ENCODE measurements at places on chromosomes 16 and 17.

- no peak for DNase-seq
Measured at GRCh38 chr16:87156195-87156594, 161.0 kb downstream of the C16orf95 start.

- no peak for DNase-seq
Measured at GRCh38 chr17:9531034-9531433, 44.6 kb downstream of the STX8 start.

GRCh38 chr17:76892329-76892728 lies 24.1 kb downstream of the MGAT5B start:
- no peak for DNase-seq

DNA sequence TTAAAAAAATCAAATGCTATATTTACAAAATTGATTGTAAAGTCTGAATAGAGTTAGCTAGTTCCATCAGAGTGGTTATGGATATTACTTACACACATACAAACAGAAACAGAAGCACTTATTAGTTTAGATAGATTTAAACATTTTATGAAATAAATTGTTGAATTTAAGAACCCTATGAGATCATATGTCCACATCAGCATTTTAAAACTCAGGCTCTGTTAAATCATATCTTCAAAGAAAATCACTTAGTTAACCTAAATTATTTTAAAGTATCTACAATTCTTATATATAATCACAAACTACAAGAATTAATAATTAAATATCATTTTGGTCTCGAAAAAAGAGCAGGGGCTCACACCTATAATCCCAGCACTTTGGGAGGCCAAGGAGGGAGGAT lies 42.5 kb downstream of the HELZ start:
- no peak for DNase-seq

- no peak for DNase-seq
Measured at GRCh38 chr16:27529962-27530361, 19.8 kb downstream of the GTF3C1 start.

DNA sequence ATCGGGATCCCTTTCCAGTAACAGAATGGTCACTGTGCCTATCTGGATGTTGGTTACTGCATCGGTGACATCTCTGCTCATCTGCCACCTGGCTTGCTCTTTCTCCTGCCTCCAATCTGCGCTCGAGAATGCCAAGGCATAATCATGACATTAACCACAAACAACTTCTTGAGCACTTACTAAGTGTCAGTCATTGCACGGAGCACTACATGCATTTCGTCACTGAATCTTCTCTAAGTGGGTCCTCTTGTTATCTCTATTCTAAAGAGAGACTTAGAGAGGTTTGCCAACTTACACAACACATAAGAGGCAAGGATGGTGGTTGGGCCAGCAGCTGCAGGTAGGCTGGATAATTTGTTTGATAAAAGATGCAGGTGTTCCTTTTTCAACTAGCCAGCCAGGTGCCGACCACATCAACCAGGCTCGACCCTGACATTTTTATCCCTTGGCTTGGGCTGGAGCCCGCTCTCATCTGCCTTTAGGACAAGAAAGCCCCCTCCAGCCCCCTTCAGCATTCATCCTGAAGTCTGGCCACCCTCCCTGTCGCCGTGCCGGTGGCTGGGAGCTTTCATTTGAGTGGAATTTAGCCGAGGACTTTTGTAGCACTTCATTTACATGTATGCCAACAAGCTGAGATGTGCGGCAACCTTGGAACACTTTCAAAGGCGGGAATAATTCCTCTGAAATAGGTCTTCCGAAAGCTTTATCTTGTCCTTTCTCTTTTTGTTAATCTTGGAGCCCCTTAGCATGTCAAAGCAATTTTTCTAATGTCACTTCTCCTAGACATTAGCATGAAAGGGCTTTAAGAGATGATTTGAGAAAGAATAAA lies 89.3 kb upstream of the NKD1 start:
- DNase-seq = no peak

DNA sequence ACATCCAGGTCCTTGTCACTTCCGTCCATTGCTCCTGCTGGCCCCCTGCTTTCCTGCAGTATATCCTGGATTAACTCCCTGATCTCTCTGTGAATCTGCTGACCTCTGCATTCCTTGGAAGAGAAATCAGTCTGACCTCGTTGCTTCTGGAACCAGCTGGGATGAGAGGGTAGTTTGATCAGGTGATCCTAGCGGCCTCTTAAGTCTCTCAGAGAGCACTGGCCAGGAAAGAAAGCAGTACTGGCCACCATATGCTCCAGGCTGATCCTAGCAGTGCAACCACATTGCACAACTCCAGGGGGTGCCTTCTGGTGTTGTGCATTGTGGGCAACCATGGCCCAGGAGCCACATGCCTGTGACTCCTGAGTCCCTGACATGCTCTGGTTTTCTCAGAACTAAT lies 79.2 kb downstream of the ARHGAP23 start:
- DNase-seq = no peak

- no peak for DNase-seq
Measured at GRCh38 chr16:82793528-82794245, 166.9 kb downstream of the CDH13 start.

DNA sequence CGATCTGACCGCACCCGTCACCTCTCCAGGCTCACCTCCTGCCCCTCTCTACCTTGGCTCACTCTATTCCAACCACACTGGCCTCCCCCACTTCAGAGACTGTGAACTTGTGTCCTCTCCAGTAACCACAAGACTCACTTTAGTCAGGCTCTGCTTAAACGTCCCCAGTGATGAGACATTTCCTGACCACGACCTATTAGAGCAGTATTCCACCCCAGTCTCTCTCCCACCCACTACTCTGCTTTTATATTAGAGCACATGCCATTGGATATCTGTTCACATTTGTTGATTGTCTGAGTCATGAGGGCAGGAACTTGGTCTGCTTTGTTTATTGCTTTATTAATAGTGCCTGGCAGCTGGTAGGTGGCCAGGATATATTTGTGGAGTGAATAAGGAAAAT lies 20.1 kb downstream of the COX11 start:
- DNase-seq = no peak

GRCh38 chr16:85479972-85480726 lies 133.0 kb upstream of the GSE1 start:
- no peak for DNase-seq

- DNase-seq = no peak
Measured at GRCh38 chr16:66869424-66869823, 10.9 kb upstream of the PDP2 start.

GRCh38 chr17:2292100-2292499 lies 11.5 kb downstream of the SMG6 start:
- no peak for DNase-seq

- no peak for DNase-seq
Measured at GRCh38 chr17:50620237-50620636, 14.4 kb upstream of the ABCC3 start.

- no peak for DNase-seq
Measured at GRCh38 chr17:77604301-77604972, 354.1 kb upstream of the TNRC6C start.

DNA sequence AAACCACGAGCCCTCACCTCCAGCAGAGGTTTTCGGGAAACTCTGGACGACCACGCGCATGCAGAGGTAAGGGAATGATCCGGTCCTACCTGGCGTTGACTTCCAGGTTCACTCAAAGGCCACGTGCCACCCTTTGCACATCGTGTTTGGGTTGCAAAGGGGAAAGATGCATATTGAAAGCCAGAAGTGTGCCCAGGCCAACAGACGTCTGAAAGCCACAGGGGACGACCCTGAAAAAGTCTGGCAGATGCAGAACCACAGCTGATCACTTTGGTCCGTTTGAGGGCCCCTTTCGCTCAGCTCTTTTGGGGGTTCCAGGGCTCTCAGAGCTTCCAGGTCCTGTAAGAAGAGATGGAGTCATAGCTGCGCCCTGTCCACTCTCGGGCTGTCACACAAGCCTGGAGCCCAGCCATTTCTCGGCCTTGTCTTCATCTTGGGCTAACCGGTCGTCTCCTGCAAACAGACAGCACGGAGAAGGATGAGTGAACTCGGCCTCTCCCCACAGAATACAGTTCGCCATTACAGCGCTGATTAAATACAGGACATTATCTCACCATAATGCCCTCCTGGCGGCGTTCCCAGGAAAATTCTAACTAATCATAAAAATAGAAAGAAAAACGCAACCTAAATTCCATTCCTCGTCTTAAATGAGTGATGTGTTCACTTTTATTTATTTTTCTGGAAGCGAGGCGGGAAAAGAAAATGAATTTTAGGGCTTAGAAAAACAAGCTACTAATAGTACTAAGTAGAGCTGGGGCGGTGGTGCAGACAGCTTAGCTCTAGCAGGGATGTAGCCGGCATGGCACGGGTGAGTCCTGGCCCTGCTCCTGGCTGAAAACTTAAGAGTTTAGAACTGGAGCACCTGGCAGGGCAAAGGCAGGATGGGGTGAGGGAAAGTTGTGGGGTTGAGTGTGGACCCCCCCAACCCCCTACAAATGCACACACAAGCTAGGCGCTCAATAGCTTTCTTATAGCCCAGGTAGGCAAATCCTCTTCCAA lies 45.5 kb upstream of the ZFHX3 start:
- DNase-seq = no peak

- DNase-seq = no peak
Measured at GRCh38 chr16:58440131-58440530, 47.9 kb downstream of the GINS3 start.

DNA sequence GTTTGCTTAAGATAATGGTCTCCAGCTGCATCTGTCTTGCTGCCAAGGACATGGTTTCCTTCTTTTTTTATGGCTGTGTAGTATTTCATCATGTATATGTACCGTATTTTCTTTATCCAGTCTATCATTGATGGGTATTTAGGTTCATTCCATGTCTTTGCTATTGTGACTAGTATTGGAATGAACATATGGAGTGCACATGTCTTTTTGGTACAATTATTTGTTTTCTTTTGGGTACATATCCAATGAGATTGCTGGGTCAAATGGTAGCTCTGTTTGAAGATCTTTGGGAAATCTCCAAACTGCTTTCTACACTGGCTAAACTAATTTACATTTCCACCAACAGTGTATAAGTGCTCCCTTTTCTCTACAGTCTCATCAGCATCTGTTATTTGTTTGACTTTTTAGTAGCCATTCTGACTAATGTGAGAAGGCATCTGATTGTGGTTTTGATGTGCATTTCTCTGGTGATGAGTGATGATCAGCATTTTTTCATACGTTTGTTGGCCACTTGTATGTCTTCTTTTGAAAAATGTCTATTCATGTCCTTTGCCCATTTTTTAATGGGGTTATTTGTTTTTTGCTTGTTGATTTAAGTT lies 66.2 kb downstream of the TNFRSF13B start:
- no peak for DNase-seq

DNA sequence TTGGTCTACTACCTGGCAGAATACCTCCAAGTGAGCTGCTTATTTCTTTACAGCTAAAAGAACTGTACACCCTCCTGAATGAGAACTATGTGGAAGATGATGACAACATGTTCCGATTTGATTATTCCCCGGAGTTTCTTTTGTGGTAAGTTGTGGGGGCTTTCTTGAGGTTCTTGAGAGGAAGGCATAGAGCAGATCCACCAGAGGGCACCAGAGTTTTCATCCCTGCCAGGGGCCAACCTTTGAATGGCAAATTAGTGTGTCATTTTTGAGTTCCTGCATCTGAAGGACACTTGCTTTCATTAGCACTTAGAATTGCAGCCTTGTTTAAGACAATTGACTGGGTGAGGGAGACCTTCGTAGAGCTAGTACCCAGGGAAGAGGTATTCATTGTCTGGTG lies 35.0 kb downstream of the NMT1 start:
- no peak for DNase-seq

GRCh38 chr16:61890386-61890785 lies 145.9 kb downstream of the CDH8 start:
- DNase-seq = no peak

- DNase-seq = no peak
Measured at GRCh38 chr17:56359518-56359917, 206.2 kb downstream of the ANKFN1 start.

DNA sequence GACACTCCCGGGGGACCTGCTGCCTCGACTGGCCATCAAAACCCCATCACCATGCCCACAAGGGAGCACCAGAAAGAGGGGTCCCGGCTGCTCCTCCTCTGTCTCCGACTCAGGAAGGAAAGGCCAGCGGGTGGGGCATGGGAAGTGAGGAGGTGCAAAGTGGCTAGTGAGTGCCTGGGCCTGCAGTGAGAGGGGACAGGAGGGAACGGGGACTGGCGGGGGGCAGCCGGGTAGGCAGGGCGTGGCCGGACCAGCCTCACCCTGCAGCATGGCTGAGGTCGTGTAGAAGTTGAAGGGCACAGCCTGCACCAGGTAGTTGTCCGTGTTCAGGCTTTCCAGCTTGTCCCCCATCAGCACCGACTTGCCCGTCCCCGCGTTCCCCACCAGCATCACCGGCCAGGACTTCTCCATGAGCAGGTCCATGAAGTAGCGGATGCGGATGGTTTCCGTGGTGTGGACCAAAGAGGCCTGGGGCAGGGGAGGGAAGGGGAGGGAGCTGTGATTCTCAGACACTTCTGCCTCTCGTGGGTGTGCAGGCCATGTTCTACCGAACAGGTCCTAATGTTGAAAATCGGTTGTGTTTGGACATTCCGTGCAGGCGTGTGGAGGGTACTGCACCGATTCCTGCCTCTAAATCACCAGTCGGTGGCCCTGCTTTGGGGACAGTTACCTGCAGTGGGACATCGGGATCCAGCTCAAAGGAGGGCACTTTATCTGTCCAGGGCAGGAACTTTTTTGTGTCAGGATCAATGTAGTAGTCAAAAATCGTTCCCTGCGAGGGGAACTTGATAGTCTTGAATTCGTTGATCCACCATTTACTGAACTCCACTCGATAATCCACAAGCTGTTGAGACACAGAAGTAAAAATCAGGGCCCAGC lies 91.7 kb downstream of the DNAH17 start:
- no peak for DNase-seq

DNA sequence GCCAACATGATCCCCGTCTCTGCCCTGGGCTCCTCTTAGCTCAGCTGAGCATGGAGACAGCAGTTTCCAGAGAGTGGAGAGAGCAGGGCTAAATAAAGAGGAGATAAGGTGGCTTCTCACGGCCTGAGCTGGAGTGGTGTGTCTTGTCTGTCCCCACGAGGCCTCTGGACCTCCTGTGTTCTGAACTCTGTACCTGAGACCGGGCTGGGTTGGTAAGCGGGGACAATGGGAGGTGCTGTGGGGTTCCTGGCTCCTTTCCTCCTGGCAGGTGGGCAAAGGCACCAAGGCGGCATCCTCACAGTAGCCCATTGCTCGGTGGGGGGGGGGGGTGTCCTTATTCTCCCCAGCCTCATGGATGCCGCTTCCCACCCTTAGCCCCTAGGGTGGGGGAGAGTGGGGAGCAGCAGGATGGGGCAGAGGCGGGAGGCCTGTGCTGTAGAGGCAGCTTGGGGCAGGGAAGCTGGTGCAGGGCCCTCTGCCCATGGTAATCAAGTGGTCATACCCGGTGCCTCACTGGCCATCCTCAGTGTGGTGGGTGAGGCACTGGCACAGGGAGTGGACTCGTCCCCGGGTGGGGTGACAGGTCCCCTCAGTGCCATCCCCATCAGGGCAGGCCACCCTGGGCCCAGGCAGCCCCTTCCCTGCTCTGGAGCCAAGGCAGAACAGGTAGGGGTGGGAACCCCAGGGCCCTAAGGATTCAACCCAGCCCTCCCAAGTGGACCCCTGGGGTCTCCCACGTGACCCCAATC lies 2.8 kb downstream of the AANAT start:
- DNase-seq = no peak

GRCh38 chr17:80751070-80751945 lies 206.7 kb downstream of the RPTOR start:
- no peak for DNase-seq

Measured in activated T-helper 9 cell treated with anti-CD3 and anti-CD28 coated beads, Interleukin-2, amount 50 U/mL, for 16 hours (primary cell).